Calu3 (cell line): ENCODE measurements at places on chromosomes 6 and 20.

DNA sequence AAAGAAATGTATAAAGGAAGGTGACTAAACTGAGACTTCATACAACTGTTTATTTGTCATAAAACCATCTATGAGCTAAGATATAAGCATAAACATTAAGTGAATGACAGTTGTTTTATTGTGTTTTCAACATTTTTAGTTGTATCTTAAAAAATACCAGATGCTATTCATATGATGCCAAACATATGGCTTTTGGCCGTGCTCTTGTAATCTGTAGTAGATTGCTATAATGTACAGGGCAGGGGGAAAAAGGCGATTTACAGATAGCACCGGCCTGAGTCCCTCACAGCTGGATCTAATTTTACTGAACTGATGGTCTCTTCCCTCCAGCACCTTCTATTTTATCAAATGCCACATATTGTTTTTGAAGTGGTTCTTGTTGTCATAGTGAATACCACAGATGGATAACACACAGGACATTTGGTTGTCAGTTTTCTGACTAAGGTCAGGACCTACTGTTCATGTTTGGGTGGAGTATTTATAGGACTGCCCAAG lies 48.2 kb downstream of the CENPW start:
- DNase-seq: no peak

- no peak for DNase-seq
Observed at GRCh38 chr20:48821261-48821920, 6.4 kb downstream of the PREX1 start.

DNA sequence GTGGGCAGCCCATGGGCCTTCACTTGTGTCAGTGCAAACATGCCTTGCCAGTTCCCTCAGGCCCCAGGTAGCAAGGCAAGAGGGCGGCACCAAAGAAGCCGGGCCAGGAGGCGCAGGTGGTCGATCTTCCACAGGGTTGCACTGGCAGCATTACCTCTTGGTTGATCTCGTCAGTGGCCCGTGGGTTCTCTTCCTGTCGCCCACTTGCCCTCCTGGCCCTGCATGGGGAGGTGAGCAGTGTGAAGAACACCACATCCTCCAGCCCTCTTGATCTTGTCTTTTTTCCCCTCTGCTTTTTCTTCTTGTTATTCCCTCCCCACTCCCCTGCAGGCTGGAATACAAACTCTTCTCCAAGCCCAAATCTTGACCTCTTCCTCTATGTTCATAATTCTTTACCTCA lies 3.0 kb upstream of the CST11 start:
- DNase-seq: no peak

- peak; percentile 27 for DNase-seq
Observed at GRCh38 chr6:137233911-137234863, 15.0 kb upstream of the IFNGR1 start.

- DNase-seq: peak; percentile 36
Observed at GRCh38 chr6:166957087-166957804, 896 bp upstream of the RNASET2 start.

DNA sequence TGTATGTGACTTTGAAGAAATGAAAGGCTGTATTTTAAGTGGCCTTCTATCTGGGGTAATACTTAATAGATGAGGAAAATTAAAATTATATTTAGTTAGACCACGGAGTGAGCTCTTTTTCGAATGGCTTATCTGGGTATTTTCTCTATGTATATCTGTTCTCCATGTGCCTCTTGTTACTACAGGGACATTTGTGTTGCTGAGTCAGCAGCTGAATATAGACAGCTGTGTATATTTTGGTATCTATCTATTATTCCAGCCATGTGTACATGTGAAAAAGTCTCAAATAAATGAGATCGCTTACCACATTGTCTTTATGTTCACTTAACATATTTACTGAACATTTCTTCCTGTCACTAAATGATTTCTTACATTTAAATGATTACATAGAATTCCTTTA lies 57.2 kb downstream of the TMEM200A start:
- no peak for DNase-seq

DNA sequence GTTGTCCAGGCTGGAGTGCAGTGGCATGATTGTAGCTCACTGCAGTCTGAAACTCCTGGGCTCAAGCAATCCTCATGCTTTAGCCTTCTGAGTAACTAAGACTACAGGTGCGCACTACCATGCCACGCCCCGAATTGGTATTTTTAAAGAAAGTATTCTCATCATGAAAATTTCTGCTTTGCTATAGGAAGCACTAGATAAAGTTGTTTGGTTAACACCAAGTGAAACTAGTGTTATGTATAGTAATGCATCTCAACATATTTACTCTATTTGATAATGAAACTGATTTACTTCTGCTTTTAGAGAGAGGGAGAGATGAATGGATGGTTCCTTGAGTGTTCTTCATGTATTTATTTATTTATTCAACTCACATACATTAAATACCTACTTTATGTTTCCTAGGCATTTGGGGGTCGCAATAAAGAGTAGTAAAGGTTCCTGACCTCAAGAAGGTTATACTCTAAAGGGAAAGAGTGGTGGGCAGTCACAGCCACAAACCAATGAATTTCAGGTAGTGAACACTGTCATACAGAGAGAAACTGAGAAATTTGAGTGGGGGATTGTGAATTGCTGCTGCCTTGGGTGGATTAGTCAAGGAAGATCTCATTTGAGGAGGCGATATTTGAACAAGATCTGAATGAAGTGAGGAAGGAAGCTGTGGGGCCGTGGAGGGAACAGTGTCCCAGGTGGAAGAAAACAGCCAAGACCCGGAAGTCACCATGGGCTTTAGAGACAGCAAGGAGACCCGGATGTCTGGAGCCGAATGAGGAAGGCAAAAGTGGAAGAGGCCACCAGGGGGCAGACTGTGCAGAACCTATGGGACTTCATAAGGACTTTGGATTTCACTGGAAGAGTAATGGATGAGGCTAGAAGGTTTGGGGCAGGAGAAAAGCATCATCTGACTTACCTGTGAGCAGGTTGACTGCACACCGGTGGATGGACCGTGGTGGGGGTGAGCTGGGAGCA lies 185.6 kb downstream of the TSHZ2 start:
- DNase-seq: peak; percentile 75

- DNase-seq: no peak
Observed at GRCh38 chr6:90368001-90368400, 71.4 kb upstream of the BACH2 start.

DNA sequence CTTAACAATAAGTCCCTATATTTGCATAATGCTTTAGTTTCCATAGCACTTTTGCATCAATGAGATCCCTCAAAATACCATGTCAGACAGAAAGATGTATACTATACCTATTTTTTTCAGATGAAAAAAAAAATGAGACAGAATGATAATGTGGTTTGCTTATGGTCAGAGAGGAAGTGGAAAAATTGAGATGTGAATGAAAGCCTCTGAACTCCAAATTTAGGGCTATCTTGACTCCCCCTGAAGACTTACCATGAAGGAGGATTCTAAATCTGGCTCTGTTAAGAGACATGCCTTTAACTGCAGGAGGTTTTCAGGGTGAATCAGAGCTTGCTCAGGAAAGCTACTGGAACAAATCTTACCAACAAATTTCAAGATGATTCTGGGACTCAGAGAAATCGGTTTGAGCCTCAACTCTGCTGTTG lies 176.2 kb downstream of the ISM1 start:
- no peak for DNase-seq

GRCh38 chr6:145214570-145214969 lies 520.8 kb downstream of the EPM2A start:
- DNase-seq: peak; percentile 8
